ENCODE measurements at places on chromosomes 1 and 21.

GRCh38 chr1:65525266-65526048 is 105.0 kb downstream of the LEPR start:
- no peak for DNase-seq

DNA sequence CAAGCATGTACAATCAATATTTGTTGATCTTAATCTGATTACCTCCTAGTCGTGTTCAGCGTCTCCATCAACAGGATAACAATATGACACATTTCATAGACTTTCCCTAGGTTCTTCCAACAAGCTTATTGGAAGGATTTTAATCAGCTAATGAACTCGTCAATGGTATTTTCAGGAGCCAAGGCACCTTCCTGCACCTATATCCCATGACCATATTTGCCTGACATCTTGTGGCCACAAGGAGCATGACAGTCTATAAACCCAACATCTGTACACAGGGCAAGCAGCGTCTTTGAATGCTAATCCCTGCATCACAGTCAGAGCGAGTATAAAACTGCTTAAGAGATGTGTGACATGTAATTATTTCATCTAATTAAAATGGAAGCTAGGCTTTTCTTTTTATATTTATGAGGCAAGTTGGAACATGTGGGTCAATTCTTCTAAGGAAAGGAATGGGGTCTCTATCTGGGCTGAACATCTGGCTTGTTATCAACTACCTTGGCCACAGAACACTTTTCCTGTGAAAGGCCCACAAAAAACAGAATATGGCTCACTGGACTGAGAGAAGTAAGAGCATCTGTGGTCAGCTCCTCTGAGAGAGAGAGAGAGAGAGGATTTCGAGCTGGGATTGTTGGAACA is 388.8 kb downstream of the NTNG1 start:
- DNase-seq, result peak; percentile 37

- DNase-seq, result no peak
Observed at GRCh38 chr1:233802611-233803010, 101.9 kb upstream of the SLC35F3 start.

DNA sequence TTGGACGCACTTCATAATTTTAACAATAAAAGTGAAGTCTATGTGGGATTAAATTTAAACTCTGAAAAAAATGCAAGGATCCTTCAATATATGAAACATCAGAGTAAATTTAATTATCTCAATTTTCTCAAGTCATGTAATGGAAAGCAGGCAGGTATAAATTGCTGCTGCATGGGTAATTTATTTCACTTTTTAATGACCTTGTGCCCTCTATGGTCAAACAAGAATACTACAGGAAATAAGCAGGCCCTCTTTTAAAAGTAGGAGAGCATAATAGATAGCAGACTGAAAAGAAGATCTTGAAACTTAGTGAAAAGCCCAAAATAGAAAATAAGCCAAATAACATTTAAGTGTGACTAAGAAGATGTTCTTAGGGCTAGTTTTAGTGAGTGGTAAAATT is 22.9 kb downstream of the BCAS2 start:
- DNase-seq, result no peak

DNA sequence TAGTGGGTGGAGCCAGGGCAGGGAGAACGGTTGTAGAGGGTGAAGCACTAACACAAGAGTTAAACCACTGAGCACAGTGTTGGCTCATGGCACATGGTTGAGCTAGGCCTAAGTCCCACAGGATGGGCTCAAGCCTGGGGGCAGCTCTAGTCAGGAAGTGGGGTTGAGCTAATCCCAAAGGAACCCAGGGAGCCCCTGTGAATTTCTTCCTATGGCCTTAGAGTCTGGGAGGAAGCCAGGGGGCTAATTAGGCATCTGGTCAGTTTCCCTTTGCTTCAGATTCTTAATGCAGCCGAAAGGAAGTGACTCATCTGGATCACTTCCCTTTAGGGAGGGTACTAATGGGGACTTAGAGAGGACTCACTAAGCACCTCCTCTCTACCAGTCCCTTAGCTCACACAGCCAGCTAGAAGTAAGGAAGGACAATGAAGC is 10.1 kb downstream of the CFAP45 start:
- DNase-seq, result peak; percentile 28

GRCh38 chr1:19344372-19344810 is 32.3 kb downstream of the SLC66A1 start:
- DNase-seq, result peak; percentile 35

GRCh38 chr1:177701654-177702353 is 268.1 kb downstream of the SEC16B start:
- DNase-seq, result no peak

DNA sequence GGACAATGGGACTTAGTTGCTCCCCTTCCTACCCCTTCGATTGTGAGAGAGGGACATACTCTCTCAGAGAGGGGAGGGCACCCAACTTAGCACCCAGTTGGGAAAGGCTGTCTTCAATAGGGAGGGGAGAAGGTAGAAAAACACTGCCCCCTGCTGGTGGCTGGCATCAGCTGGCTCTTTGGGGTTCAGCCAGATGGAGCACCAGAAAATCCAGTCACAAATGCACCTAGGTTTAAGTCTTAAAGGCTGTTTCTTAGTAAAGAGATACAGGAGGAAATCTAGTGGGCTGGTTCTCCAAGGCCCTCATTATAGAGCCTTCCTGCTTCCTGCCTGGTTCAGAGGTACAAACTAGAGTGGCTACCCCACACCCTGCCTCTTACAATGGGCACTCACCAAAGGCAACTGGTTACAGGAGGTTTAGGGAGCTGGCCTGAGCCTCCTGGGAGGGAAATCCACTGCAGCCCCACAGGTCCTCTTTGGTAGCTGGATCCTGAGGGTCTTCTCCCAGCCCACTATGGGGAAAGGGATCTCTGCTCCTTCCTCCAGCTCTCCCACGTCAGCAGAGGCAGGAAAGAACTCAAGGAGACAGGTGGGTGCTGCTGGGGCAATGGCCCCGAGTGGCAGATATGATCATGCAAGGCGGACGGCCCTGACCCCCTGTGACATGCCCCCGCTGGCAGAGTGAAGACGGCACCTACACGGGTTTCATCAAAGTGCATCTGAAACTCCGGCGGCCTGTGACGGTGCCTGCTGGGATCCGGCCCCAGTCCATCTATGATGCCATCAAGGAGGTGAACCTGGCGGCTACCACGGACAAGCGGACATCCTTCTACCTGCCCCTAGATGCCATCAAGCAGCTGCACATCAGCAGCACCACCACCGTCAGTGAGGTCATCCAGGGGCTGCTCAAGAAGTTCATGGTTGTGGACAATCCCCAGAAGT is 28.3 kb downstream of the EIF2D start:
- DNase-seq, result peak; percentile 86

DNA sequence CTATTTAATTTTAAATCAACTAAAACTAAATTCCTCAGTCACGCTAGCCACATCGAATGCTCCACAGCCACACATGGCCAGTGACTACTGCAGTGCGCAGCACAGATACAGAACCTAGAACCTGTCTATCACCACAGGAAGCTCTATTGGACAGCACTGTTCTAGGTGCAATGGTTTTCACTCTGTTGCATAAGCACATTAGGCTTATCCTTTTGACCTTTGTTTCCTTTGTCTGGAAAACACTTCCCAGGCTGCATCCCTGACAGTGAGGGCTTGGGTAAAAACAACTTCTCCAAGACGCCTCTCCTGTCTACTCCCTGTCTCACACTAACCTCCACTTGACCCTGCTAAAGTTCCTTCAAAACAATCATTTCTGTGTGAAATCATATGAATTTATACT is 33.6 kb upstream of the RAP1GAP start:
- no peak for DNase-seq

- no peak for DNase-seq
Observed at GRCh38 chr1:160789051-160789701, 6.8 kb upstream of the LY9 start.

- DNase-seq, result no peak
Observed at GRCh38 chr1:229699613-229700267, 73.7 kb downstream of the URB2 start.

DNA sequence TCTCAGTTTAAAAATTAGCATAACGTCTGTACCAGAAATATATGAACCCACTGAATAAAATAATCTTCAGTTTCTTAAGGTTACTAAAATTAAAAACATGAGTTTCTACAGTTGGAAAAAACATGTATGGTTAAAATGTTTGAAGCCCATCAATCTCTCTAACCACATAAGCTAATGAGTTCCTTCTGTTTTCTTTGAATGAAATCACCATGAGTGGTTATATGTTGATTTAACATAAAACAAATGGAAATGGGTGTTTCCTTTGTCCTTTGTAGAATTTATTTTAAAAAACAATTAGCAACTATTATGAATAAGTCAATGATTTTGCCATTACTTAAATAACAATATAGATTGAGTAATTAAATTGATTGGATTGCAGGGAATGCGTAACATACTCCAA is 3.0 kb upstream of the ADGRL2 start:
- no peak for DNase-seq

GRCh38 chr1:227906550-227907071 is 41.1 kb downstream of the WNT9A start:
- no peak for DNase-seq

DNA sequence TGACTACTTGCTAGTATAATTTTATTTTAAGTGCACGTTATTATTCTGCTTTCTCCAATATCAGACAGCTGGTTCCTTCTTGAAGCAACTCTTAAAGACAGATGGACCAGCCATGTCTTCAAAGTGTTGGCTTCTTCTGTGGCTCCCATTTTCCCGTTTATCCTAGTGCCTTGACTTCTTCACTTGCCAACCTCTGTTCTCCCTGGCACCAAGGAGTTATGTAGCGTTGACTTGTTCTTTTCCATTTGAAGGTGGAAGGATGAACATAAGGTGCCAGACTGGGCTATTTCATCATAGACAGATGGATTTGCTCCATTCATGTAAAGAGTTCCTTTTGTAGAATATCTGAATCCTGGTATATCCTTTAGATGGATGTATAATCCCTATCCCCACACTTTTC is 260.6 kb downstream of the DISC1 start:
- no peak for DNase-seq

Data from activated CD4-positive, alpha-beta T cell treated with anti-CD3 and anti-CD28 coated beads, Interleukin-2, amount 50 U/mL, for 16 hours (primary cell).